Activated T-cell treated with anti-CD3 and anti-CD28 coated beads, Interleukin-2, amount 50 U/mL, for 72 hours (primary cell): ENCODE measurements at places on chromosomes 6 and 20.

GRCh38 chr20:12217382-12217781, 299.7 kb downstream of the BTBD3 start:
- DNase-seq = no peak

GRCh38 chr20:62470001-62470400, 5.8 kb downstream of the GATA5 start:
- no peak for DNase-seq

GRCh38 chr6:2476376-2476775, 231.0 kb upstream of the GMDS start:
- DNase-seq = no peak

DNA sequence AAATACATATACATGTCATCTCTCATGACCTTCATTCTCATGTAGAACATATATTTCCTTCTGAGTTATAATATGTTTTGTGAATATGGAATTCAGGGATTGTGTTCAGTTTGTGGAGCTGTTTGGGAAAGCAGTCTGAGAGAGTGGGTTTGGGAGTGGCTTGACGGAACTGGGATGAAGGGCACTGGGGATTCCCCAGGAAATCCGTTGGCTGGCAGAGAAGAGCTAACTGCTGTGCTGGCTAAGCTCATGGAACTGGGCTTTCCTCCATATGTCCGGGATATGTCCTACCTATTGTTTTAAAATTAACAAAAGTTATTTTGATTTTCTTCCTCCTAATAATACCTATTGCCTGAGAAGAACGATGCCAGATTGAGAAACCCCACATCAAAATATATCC, 359.5 kb upstream of the FLRT3 start:
- no peak for DNase-seq

GRCh38 chr20:20582734-20583133, 129.7 kb downstream of the RALGAPA2 start:
- DNase-seq = no peak

DNA sequence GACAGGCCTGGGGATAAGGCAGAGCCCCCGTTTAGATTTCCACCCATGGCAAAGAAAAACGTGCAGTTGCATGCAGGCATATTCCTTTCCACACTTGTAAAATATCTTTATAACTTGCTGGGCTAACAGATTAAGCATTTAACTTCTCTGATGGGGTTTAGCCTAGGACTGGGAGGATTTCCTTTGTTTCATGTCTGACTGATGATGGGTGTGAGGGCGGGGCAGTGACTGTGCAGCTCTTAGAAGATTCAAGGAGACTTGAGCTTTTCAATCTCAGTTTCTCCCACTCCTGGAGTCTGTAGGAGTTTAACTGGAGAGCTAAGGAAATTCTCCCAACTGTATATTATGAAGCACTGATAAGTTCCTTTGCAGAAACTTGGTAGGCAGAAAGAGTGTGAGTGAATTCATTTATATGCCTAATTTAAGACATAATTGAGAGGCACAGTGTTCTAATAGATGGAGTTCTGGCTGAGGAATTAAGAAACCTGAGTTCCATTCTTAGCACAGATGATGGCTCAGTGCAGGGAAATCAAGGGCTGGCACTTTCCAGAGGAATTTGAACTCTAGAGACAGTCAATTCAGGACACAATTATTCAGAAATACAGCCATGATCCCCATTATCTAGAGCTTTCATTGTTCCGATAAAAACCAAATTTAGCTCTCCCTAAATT, 214.6 kb upstream of the CNR1 start:
- no peak for DNase-seq

DNA sequence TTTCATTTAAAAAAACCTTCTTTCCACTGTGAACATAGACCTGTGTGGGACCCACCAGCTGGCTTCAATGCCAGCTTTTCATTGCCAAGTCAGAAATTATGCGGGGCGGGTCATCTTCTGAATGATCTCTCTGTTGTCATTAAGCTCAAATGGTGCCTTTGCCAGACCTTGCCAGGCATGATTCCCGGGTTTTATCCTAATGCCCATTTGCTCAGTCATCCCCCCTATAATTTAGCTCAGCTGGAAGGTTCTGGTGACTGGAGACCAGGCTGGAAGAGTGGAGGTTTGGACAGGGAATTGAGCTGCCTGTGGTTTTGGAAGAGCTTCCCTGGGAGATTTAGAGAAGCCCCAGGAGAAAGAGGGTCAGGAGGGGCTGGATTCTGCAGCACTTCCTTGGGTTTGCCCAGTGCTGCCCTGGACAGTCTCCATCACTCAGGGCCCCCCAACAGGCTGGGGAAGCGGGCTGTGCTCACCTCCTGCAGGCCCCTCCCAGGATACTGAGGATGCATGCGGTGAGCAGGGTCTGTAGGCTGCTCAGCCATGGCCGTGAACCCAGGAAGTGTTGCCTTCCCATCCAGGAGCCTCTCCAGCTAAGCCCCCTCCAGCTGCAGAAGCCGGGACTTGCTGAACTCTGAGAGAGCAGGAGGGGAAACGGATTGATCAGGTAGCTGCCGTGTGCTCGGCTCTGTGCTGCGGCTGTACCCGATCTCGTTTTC, 273.0 kb downstream of the CDH4 start:
- no peak for DNase-seq

- no peak for DNase-seq
Observed at GRCh38 chr20:48603116-48603818, 224.5 kb downstream of the PREX1 start.

DNA sequence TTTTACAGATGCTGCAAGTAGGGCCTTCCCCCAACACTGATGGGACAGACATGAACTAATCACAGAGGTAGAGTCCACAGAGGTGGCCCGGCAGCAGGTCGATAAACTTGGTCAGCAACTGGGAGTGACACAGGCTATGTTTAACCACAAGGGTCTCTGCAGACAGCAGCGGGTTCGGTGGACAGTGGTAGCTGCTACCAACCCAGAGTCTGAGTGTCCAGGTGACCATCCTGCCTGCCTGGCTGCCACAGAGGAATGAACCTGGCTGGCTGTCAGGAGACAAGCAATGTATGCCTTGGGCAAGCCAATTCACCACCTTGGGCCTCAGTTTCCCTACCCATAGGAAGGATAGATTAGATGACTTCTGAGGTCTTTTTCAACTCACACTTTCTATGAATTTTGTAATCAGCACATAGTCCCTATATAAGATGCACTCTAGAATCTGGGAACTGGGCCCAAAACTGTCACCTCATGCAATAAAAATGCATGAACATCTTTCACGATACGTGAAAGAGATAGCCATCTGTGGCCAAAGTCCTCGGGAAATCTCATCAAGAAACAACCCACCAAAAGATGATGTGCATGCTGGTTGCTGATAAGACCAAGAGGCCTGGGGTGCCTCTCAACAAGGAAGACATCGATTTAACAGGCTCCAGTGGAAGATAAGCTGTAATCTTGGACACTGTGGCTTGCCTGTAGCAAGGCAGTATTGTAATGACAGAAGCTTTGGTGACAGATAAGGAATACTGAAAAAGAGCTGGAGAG, 30.5 kb downstream of the MDGA1 start:
- DNase-seq = no peak

DNA sequence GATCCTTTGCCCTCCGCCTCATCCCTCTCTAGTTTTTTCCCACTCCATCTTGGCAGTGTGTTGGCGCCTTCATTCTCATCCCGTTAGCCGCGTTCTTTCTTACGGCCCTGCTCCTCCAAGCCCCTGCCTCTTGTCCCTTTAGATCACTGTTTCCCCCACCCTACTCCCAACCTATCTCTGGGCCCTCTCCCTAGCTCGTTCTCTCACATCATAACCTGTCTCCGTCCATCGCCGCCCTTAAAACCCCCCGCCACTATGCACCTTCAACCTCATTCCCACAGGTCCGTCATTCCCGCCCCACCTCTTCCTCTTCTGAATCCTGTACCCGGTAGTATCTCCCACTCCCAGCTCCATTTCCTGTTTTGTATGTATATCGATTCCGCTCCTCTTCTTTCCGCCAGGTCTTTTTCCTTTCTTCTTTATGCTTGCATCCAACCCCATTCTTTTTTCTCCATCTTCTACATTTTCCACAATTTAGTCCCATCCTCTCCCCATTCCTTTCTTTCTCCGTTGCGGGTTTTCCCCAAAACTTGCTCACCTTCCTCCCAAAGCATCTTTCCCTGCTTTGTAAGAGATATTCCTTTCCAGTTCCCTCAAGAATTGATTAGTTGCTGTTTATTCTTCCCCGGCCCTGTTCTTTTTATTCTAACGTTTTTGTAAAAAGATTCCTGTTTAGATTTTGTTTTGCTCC, 671 bp downstream of the EFHC1 start:
- DNase-seq = no peak

DNA sequence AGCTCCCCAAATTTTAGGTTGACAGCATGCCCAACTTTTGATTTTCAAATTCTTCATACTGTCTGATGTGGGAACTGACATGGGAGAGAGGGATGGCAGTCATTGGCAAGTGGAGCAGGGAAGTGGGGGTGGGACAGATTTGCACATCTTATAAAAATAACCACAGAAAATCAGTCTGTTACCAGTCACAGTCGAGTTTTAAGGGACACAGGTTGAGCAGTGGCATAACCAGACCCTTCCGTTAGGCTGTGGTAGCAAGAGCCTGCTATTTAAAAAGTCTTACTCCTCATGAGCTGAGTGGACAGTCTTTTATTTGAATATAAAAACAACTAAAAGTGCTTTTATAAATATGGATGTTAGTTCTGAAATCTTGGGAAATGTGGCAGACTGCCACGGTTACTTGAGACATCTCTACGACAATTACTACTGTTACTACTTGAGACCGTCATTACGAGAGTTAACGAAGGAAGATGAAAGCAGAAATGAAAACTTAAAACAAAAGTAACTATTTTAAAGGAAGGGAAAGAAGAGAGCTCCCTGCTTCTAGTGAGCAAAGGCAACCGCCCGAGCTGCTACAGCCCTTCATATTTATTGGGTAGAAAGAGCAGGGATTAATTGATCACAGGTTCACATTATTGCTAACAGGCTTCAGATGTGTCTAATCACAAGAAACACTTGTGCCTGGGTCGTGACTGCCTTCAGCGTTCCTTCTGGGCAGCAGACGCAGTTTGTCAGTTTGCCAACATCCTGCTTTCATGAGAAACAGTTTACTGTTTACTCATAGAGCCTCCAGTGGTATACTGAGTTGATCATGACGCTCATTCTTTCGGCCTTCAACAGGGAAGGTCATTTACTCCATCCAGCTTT, 71.3 kb downstream of the EFHC1 start:
- no peak for DNase-seq

- no peak for DNase-seq
Observed at GRCh38 chr6:29769336-29769735, 46.1 kb downstream of the HLA-F start.
